Left ventricle myocardium inferior (tissue), 1 donor: ENCODE measurements at places on chromosomes 13 and 19.
A peak's percentile ranks its signal among the peaks of the same experiment; 100 is the strongest.

DNA sequence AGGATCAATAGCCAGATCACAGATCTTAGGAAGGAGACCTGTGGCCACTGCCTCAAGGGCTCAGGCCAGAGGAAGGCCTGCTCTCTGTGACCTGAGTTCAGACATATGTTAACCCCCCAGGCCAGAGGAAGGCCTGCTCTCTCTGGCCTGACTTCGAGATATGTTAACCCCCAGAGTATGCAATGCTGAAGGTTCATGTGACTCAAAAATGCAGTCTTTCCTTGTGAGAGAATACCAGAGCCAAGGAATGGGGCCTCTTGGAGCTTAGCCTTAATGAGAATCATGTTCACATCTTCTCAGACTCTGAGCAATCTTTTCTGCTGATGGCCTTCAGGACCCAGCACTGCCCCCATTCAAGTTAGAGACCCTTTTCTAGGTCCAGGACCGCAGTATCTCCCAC lies 36.7 kb downstream of the MBNL2 start:
- no peak for DNase-seq

DNA sequence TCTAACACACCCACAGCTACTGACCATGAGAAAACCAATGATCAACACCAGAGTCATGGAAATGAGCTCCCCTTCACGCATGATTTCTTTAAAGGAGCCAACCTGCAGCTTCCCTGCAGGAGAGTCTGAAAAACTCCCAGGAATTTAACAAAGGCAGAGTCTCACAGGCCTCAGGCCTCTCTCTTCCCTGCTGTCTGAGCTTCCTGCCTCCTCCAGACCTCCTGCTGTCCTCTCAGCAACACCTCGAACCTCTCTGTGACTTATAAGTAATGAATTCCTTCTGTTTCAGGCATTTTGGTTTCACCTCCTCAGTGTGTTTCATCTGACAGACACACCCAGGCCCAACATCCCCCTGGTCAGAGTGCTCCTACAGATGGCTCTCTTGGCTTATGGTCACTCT lies 1044.4 kb downstream of the UQCRFS1 start:
- no peak for DNase-seq

DNA sequence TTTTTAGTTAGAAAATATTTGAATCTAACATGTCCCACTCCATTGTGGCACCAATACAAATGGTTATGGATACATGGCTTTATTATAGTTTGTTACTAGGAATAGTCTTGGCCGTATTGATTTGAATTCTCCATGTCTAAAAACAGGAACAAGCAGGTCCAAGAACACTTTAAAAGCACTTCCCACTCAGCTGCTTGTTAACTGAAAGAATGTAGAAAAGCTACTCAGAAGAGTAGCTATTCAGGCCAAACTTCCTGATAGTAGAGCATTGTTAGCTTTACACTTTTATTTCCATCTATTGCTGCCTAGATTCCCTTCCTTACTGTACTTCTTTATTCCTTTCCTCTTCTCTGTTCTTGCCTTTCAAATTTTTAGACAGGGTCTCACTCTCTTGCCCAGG lies 6.9 kb downstream of the PIBF1 start:
- no peak for DNase-seq

DNA sequence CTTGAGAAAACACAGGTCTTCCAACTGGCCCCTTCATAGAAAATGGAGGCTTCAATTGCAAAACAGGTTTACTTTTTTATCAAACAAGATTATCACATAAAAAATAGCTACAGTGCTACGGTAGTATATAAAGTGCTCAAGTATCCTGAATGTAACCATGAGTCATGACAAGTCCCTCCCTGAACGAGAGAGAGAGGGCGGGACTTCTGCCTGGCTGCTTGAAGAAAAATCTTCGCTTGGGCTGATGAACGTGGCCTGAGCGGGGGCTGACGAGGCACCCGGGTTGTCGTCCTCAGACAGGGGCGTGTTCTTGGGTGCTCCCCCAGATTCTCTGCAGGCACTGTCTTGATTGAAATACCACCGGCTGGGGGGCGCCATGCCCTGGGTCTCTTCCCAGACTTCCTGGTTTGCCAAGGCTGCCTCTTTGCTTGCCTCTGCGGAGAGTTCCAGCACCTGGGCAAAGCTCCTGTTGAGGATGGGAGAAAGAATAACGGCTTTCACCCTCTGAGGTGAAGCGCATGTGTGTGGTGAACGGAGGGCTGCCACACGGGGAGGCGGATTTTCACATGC lies 23.2 kb upstream of the CPAMD8 start:
- no peak for DNase-seq

GRCh38 chr13:45120967-45121831 lies 889 bp downstream of the GTF2F2 start:
- DNase-seq = no peak

- DNase-seq = no peak
Measured at GRCh38 chr13:56923626-56924140, 217.0 kb upstream of the PRR20A start.

- DNase-seq = no peak
Measured at GRCh38 chr13:27091451-27091850, 80.2 kb downstream of the USP12 start.

GRCh38 chr13:101231751-101232428 lies 184.4 kb downstream of the NALCN start:
- no peak for DNase-seq

- no peak for DNase-seq
Measured at GRCh38 chr13:23870356-23871140, 18.7 kb downstream of the MIPEP start.

- DNase-seq = no peak
Measured at GRCh38 chr13:76012091-76012721, 376.1 kb downstream of the LMO7 start.

DNA sequence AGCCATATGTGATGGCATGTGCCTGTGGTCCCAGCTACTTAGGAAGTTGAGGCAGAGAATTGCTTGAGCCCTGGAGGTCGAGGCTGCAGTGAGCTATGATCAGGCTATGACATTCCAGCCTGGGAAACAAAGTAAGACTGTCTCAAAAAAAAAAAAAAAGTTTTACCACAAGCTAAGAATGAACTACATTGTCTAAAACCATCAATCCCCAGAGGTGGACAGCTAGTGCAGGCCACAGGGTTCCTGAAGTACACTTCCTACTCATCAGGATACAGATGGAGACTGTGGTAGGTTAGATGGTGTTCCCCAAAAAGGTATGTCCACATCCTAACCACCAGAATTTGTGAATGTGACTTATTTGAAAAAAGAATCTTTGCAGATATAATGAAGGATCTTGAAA lies 63.5 kb upstream of the DOCK9 start:
- DNase-seq = no peak

DNA sequence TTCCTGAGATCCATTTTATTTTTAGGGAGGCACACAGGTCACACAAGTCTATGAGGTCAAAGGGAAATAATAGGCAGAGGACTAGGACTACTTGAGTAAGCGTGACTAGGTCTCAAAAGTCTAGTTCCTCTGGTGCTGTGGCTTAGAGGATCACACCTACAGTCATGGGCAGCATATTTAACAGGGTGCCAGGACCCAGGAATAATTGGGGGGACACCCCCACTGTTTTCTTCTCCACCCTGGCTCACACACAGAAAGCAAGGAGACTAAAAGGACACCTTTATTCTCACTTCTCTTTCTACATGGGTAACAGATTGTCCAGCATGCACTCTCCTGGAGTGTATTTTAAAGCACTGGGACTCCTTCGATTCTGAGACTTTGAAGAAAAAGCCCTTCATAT lies 26.2 kb downstream of the OXGR1 start:
- no peak for DNase-seq

DNA sequence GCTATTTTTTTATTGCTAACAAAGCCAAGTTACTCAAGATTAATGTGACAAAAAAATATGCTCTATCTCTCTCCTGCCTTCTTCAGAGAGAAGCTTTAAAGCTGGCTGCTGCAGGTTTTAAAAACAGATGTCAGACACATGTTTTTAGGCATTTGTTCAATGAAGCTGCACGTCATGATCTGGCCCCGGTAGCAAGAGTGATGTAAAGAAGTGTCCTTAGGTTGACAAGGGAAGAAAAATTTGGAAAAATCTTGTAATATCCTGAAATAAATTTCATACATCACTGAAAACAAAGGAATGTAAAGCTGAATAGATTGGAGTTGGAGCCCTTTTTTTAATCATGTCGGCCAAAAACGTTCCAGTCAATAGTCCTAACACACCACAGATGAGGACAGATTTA lies 531.4 kb upstream of the NBEA start:
- no peak for DNase-seq

GRCh38 chr19:17266975-17267788 lies at the start of gene BABAM1:
TSS of gene BABAM1 (plus strand) at chr19:17267443. CDS start at chr19:17268807, 1,364 bp downstream.
- DNase-seq = peak; percentile 94

- DNase-seq = no peak
Measured at GRCh38 chr13:92463134-92463533, 763.5 kb upstream of the GPC6 start.

DNA sequence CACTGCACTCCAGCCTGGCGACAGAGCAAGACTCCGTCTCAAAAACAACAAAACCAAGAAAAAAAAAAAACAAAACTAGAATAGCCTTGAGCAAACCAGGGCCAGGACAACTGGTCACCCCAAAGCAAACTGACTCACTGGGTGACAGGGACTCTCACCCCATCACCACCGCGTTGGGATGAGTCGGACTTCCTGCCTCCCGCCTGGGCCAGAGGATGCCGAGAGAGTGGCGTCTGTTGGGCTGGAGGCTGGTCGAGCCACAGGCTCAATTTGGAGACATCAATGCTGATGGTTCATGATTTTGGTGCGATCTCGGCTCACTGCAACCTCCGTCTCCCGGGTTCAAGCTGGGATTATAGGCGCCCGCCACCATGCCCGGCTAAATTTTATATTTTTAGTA lies 11.6 kb downstream of the TMPRSS9 start:
- no peak for DNase-seq

DNA sequence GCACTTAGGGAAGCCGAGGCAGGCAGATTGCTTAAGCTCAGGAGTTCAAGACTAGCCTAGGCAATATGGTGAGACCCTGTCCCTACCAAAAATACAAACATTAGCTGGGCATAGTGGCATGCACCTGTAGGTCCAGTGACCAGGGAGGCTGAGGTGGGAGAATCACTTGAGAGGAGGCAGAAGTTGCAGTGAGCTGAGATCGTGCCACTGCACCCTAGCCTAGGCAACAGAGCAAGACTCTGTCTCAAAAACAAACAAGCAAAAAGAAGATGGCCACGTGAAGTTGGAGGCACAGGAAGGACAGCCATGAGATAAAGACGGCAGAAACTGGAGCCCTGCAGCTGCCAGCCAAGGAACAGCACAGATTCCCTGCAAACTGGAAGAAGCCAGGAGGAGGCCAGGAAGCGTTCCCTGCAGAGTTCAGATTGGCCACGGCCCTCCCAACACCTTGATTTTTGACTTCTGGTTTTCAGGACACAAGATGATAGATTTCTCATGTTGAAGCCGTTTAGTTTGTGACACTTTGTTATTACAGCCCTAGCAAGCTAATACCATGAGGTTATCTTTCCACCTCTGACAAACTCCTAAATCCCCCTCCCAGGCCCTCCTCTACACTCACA lies 786.7 kb downstream of the UQCRFS1 start:
- DNase-seq = no peak

DNA sequence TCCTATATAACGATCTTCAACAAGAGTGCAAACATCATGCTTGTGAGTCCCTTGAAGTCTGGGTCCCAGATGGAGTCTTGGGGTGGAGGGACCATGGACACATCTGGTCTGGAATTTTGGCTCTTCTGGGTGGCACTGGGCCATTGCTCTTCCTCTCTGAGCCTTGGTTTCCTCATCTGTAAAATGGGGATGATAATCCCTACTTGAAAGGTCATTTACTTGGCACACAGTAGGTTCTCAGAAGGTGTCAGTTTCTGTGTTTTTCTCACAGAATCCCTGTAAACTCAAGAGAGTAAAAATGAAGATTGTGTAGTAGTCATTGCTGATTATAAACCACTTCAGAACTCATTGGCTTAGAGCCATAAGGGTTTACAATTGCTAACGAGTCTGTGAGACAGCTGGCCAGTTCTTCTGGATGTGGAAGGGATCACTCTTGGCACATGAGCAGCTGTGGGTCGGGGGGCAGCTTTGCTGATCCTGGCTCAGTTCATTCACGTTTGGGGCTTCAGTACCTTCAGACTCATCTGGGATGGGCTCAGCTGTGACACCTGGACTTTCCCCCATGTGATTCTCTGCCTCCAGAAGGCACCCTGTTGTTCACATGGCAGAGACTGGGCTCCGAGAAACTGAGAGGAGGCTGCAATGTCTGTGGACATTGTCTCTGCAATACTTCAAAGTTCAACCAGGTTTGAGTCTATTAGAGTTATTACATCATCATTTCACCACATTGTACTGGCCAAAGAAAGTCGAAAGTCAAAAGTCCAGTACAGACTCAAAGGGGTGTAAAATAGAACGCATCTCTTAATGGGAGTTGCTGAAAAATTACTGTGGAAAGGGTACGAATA lies 7.8 kb downstream of the CYP4F12 start:
- no peak for DNase-seq

- DNase-seq = no peak
Measured at GRCh38 chr19:37874784-37875183, 31.6 kb downstream of the WDR87 start.

GRCh38 chr13:46526100-46526735 lies 26.8 kb upstream of the LRCH1 start:
- no peak for DNase-seq

DNA sequence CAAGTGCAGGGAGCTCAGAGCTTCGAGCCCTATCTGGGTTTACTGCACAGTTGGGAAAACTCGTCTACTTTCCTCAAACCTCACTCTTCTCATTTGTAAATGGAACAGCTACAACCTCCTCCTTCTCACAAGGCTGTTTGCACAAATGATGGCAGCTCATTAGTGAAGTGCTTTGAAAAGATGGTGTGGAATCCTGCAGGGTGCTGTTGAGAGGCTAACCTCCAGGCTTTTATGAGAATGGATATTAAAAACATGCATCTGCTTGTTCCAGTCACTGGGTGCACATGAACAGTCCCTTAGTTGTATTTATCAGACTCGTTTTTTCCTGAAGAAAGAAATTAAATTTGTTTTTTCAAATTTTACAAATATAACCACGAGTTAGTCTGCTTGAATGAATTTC lies 36.6 kb downstream of the PCDH8 start:
- DNase-seq = no peak

DNA sequence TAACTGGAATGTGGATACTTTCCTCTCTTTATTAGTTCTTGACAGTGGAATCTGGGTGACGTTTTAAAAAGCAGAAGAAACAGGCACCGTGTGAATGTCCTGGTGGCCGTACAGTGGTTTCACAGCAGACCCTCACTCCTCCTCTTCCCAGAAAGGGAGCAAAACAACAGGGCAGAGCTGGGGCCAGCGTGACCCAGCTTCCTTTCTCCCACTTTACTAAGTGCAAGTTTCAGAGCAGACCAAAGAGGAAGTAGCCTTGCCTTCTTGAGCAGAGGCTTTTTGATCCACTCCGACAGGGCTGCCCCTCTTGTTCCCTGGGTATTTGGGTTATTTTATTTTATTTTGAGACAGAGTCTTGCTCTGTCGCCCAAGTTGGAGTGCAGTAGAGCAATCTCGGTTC lies 19.6 kb upstream of the C19orf33 start:
- DNase-seq = no peak
